ENCODE measurements at places on chromosomes 6 and 20.

- DNase-seq, result no peak
Observed at GRCh38 chr6:139013185-139013800, 15.3 kb upstream of the ABRACL start.

DNA sequence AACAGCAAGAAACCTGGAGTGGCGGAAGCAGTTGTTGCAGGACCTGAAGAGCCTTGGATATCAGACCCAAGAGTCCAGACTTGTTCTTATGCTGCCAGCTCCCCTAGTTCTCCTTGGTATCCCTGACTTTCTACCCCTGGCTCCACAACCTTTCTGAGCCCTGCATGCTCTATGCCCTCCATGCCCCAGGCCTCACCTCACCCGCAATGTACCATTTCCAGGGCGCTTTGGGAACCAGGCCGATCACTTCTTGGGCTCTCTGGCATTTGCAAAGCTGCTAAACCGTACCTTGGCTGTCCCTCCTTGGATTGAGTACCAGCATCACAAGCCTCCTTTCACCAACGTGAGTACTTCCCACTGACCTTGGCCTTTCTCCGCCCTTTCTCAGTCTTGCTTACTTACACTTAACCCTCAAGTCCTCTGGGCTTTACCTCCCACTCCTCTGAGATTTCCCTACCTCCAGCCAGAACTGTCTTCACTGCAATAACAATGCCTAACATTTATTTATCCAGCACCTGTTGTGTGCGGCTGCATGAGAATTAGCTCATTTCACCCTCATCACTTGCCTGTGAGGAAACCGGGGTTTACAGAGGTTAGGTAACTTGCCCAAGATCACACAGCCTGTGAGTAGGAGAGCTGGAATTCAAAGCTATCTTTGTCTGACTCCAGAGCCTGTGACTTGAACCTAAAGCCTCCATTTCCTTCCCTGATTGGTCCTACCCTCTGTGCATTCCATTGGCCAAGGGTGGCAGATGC lies 2.3 kb downstream of the POFUT1 start:
- DNase-seq, result no peak

DNA sequence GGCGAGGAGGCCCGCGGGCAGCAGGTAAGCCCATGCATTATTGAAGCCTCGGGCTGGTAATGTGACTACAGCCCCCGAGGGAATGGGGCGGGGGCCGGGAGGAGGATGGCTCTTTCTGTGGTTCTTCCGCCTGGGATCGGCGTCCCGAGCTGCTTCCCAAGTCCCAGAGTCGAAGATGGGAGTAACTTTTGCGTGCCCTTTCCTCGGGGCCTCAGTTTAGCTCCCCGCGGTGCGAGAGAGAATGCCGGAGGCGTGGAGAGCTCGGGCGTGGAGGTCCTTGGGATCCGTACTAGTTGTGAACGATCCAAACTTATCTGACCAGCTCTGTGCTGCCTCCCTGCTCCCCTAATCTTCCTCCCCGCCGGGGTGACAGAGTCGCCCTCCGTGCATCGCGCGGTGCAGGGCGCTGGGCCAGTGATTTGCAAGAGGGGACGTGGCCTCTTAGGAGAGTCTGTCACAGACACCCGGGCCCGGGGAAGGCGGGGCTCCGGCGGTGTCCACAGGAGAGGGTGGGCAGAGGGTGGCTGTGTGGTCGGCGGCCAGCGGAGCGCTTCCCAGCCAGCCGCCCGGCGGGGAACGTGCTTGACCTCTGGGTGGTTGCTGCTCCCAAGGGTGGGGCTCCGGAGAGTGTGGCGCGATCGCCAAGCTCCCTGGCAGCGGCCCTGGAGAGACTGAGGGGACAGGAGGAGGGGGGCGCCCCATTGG lies 815 bp downstream of the UTRN start:
- DNase-seq, result no peak

GRCh38 chr20:35826397-35826998 lies 54.7 kb downstream of the PHF20 start:
- no peak for DNase-seq

GRCh38 chr6:111743862-111744692 lies 129.2 kb downstream of the FYN start:
- DNase-seq, result no peak
